ENCODE measurements at places on chromosomes 5 and 9. TPM values are rescaled to one million over a fixed set of nuclear protein-coding genes. Genes with fewer than 3 reads are reported as not detected.

The NME5 gene
- 5.6 TPM for total RNA-seq

The OR1J2 gene
- not detected for total RNA-seq

The TTC23L gene
- total RNA-seq: 2.9 TPM

The GFPT2 gene
- total RNA-seq: 17.5 TPM

The AFAP1L1 gene
- 21.0 TPM for total RNA-seq

The CMBL gene
- total RNA-seq: 13.4 TPM

The SPINK13 gene
- total RNA-seq: not detected

The SVEP1 gene
- total RNA-seq: 27.3 TPM

The FAM13B gene
- total RNA-seq: 88.6 TPM

The FCN1 gene
- total RNA-seq: 4.9 TPM

The KIF4B gene
- total RNA-seq: 0.33 TPM

The RPL12 gene
- total RNA-seq: 932 TPM

The HACD4 gene
- 5.1 TPM for total RNA-seq

The NMUR2 gene
- 0.22 TPM for total RNA-seq

The C9orf72 gene
- total RNA-seq: 70.9 TPM

The MAMDC4 gene
- total RNA-seq: 8.2 TPM

The CYSRT1 gene
- total RNA-seq: 0.60 TPM

The TSSK1B gene
- 0.38 TPM for total RNA-seq

The DMRTA1 gene
- total RNA-seq: 1.8 TPM

The SH3TC2 gene
- total RNA-seq: 19.6 TPM

The SHISAL2B gene
- total RNA-seq: not detected

The ARAP3 gene
- total RNA-seq: 8.0 TPM

The JAK2 gene
- 33.5 TPM for total RNA-seq

The SLC34A3 gene
- total RNA-seq: not detected

The MCTP1 gene
- 44.5 TPM for total RNA-seq

The AQP7 gene
- total RNA-seq: not detected

The ANKRD34B gene
- total RNA-seq: not detected

The GARIN3 gene
- not detected for total RNA-seq

The PCDHGB3 gene
- 14.2 TPM for total RNA-seq

The ZFP2 gene
- 7.1 TPM for total RNA-seq

The CDH6 gene
- 36.2 TPM for total RNA-seq

The ZDHHC11 gene
- total RNA-seq: 10.3 TPM

The LECT2 gene
- total RNA-seq: not detected

The RASEF gene
- 2.8 TPM for total RNA-seq

The SLC25A48 gene
- 3.7 TPM for total RNA-seq

The N4BP3 gene
- total RNA-seq: 10.6 TPM

The CATSPER3 gene
- not detected for total RNA-seq

The NPR3 gene
- total RNA-seq: 23.7 TPM

The TAF1L gene
- not detected for total RNA-seq

The RPS23 gene
- 1,614 TPM for total RNA-seq

The STING1 gene
- total RNA-seq: 20.9 TPM

The IFNA13 gene
- total RNA-seq: not detected

The BTNL9 gene
- 4.7 TPM for total RNA-seq

The DDX4 gene
- not detected for total RNA-seq

The TAF11L10 gene
- total RNA-seq: not detected

All from camera-type eye (tissue), 1 donor.